Amniotic stem cell (primary cell): ENCODE measurements at places on chromosomes 4 and X.

DNA sequence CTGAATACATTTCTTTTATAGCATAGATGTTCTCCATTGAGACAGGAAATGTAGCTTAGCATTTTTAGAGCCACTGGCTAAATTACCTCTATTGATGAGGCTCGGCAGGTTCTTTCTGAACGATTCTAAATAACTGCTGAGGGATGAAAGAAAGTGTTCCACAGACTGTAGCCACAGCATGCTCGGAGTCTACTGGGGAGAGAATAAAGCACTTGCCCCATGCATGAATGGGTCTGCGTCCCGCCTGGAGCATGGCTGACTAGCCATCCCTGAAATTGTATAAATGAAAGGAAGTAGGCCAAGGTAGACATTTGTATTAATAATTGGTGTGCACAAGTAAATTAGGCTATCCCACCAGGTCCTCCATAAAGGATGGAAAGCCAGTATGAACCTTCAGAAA, 269.8 kb downstream of the COL25A1 start:
- no peak for DNase-seq

DNA sequence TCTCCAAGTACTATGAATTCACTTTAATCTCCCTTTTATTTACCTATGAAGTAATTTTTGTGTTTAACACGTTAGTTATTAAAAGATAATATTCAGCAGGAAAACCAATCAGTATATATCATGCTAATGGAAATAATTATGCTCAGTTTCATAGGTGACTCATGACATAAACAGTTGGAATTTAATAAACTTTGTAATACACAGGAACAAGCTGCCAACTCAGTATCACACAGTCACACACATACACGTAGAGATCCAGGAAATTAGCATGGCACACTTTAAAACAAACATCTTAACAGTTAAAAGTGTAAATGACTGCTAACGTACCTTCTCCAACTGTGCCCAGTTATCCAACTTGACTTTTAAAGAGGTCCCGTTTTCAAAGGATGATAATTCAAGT, 2.3 kb downstream of the SPATA4 start:
- DNase-seq, result no peak

DNA sequence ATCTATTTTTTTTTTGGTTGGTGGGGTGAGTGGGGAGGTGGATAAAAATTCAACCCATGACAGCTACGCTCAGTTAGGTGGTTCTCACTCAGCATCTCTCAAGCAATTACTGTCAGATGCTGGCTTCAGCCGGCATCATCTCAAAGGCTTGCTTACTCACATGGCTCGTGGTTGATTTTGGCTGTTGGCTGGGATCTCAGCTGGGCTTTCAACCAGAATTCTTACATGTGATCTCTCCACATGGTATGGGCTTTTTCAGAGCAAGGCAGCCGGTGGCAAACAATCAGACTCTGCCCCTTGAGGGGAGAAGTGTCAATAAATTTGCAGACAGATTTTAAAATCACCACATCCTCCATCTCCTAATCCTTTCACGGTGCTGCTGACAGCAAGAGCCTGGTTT, 47.2 kb downstream of the SLC34A2 start:
- DNase-seq, result peak; percentile 2

GRCh38 chrX:49644991-49645637, 46.3 kb downstream of the GAGE1 start:
- no peak for DNase-seq

DNA sequence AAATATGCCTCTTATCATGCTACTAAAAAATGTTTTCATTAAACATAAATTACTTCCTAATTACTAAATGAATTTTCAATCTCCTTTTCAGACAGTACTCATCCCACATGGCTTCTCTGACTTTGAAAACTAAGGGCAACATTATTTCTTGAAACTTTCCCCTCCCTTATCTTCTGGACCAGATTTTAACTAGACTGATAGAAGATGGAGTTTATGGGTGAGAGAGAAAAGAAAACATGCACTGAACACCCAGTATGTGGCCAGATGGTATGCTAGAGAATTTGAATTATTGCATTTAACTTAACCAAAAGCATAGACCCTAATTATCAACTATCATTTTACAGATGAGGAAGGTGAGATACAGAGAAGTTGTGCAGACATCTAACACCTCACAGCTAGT, 16.8 kb downstream of the CNOT6L start:
- DNase-seq, result no peak

DNA sequence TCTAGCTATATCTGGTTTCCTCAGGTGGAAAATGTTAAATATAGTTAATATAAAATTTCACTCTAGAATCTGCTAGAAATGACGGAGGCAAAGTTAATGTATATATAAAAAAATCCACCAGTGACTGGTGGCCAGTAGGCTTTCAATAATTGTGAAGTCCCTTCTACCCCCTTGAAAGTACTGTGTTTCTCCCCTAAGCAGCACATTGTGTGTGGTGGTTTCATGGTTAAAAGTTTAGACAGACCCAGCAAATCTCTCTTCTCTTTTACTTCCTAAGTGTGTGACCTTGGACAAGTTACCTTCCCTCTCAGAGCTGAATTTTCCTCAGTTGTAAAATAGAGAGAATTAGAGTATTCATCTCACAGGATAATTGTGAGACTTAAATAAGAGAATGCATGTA, 600 bp upstream of the HEPH start:
- no peak for DNase-seq

DNA sequence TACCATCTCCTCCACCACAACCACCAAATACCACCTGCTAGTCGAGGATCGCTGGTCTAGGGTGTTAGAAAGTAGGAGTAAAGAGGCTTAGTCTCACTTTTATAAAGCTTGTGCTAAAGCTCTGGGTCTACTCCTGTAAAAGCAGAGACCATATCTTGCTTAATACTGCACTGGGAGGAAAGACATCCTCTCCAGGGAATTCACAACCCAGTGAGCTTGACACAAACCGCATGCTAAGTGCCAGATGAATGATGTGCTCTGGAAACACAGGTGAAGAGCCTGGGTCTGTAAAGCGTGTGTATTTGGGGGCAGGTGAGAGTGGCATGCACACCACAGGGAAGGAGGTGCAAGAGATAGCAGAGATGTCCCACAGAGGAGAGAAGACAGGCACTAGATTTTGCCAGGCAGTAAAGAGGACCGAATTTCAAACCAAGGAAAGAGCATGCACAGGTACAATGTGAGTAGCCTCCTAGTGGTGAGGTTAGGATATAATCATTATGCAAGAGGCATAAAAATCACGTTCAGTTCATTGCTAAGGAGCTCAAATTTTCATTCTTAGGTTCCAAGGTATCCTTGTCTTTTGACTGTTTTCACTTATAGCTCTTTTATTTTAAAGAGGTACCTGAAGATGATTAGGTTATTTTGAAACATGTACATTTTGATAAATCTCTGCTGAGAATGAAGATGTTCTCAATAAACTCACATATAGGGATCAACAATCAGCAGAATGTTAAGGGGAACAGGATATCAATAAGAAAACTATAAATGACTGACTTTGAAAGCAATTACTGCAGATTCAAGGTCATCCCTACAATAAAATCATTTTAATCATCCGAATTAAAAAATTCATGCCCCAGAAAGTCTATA, 20.7 kb downstream of the TAPT1 start:
- DNase-seq, result no peak

DNA sequence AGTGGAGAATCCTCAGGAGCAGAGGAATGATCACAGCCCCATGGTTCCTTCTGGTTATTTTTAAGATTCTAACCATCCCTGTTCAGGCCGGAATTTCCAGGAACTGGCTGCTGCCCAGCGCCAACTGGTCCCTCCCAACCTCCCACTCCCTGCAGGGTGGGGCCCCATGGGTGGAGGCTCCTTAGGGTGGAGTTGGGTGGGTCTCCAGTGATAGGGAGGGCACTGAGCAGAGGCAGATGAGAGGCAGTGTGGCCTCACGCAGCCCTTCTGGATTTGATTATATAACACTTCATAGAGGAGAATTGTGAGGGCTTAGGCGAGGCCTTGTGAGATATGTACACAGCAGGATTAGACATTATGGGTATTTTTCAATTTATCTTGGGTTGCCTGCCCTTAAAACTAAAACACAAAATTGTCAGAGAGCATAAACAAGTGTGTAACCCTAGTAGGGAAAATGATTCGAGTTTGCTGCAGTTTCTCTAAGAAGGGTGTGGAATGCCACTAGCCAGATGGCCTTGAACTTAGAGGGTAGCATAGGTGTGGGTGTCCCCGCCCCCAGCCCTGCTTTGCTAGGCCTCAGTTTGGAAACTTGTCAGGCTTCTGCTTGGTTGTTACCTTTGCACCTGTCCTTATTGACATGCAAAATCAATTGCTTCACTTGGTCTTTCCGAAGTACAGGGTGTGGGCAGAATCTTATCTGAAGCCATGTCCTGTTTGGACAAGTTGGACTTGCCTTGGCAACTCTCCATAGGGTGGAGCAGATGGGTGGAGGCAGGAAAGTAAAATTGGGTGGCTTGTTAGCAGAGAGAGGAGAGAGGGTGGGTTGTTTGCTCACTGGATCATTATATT, 9.4 kb downstream of the KLF3 start:
- DNase-seq, result no peak

DNA sequence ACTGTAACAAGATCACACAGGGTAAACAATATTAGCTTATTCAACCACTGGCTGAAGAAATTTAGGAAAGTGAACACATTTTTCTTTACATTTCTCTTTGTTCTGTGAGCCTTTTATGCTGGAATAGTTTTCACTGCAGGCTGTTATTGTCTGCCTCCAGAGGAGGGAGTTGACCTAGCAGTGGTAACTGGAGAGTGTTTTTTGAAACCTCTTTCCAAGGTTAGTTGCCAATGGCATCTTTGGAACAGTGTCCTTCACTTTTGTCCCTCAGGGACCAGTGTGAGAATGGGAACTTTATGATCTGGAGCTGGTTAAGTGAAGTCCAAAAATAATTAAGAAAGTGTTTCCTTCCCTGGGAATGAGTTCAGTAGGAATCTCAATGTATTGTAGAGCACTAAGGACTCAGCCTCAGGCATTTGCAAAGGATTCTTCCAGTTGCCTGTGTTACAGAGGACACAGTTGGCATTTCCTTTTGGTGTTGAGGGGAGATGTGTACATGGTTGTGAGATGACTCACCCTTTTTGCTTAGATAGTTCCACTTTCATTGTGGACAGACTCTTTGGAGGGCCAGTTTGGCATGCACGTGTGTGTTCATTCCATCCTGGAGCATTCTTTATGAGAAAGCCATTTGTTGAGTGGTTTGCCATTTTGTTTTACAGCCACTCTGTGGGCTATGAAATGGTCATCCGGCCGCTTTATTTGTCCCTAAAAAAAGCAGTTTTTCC, 61.3 kb downstream of the AR start:
- DNase-seq, result peak; percentile 19

- no peak for DNase-seq
These were observed 167.4 kb downstream of the COL4A6 start for GRCh38 chrX:108270739-108271396.

DNA sequence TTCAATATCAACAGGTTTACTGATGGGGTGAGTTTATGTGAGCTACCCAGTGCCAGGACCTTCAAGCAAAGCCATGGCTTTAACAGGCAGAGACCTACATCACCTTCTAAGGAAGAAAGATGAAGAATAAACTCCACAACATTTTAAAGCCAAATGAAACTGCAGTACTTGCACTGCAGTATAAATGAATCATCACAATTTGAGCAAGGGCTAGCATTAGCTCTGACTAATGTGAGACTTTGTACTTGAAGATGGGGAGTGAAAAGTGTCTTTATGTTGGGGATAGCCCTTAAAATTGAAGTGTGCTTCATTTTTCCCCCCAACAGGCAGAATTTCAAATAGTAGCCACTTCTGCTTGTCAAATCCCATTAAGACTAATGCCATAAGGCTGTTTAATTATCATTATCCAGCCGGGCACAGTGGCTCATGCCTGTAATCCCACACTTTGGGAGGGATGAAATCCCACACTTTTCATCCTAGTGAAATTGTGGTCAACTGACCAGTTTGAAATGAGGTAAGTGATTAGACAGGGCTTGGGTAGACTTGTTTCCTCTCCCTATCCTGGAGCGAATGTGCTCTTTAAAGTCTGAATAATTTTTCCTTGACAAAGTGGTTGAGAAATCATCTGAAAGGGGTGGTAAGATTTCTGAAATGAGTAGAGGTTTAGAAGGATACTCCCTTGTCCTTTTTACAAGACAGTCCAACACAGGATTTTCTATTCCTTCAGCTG, 27.2 kb upstream of the GPR34 start:
- no peak for DNase-seq

DNA sequence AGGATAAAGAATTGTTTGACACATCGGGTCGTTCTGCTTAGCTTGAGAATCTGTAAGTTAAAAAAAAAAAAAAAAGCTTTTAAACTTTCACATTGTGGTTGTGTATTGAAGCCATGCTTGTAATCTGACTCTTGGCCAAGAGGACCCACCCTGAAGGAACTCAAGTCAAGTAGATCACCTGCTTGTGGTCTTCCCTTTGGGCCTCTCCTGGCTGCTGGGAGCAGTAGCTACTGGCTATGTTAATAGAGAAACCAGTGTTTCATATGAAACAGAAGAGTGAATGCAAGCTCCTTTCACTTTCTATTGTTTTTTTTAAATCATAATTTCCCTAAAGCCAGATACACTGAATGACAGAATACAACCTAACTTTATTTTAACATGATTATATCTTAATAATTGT, 402.4 kb upstream of the NDST4 start:
- DNase-seq, result no peak

- no peak for DNase-seq
These were observed 5.1 kb downstream of the AP1S2 start for GRCh38 chrX:15849555-15849954.

GRCh38 chr4:12573716-12574115, 910.4 kb downstream of the RAB28 start:
- no peak for DNase-seq

DNA sequence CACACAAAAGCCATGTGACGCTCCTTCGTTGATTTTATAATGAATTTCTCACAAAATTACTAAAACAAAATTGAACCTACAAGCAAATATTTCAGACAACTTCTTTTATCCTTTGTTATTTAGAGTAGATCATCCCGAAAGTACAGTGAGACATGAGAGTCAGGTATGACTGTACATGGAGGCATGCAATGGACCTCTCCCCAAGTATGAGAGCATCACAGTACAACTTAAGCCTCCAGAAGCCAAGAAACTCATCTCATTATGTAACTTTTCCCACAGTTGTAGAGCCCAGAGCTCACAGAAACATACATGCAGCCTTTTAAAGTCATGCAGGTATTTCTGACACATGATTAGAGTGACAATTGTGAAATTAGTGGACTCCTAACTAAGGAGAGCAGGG, 167.7 kb downstream of the PAPSS1 start:
- no peak for DNase-seq

GRCh38 chr4:2366252-2367192, 51.9 kb downstream of the ZFYVE28 start:
- DNase-seq, result no peak

GRCh38 chrX:17613979-17614588, 123.2 kb upstream of the SCML1 start:
- no peak for DNase-seq

DNA sequence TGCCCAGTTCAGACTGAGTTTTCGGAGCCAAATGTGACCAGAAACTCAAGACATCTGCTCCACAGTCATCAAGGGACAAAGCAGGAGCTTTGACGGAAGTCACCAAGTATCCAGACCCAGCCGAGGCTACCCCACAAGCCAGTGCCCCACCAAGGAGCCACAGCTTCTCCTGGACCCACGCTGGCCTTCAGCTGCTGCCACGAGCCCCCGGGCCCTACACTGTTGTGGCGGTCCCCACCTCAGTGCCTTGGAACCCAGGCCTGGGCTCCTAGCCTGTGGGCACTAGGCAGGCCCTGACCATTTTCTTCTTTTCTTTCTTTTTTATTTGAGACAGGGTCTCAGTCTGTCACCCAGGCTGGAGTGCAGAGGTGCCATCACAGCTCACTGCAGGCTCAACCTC, 82.1 kb upstream of the NKX1-1 start:
- no peak for DNase-seq

GRCh38 chrX:8364369-8365141, 100.1 kb upstream of the VCX3B start:
- DNase-seq, result no peak
